Amygdala (tissue), 56 donors: ENCODE measurements at places on chromosomes 7 and 10.

GRCh38 chr7:77157446-77157845 lies 35.0 kb downstream of the CCDC146 start:
- DNase-seq: no peak

GRCh38 chr10:7659560-7659959 lies 7.2 kb downstream of the ITIH5 start:
- DNase-seq: no peak

GRCh38 chr10:107540981-107541380 lies 376.5 kb upstream of the SORCS1 start:
- DNase-seq: no peak

DNA sequence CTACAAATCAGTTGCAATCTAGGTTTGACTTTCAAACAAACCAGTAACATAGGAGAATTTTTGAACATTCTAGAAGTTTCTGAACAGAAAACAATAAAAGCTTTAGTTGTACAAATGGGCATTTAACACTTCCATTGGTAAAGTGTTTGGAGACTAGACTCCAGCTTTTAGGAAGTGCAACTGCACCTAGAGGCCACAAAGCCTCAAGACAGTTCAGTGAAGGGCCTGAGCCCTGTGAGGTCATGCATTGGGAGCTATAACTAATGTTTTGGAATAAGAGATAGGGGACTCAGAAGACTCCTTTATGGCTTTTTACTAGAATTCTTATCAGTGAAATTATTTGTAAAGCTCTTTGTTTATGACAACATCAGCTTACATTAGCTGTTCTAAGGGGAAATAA lies 3.0 kb upstream of the EPHB6 start:
- DNase-seq: no peak

GRCh38 chr7:158585721-158586498 lies 1.7 kb downstream of the PTPRN2 start:
- no peak for DNase-seq

- no peak for DNase-seq
Measured at GRCh38 chr7:112462236-112462635, 12.0 kb downstream of the IFRD1 start.

- DNase-seq: no peak
Measured at GRCh38 chr10:4214908-4215307, 429.9 kb upstream of the KLF6 start.

GRCh38 chr10:75682649-75683557 lies 251.5 kb downstream of the LRMDA start:
- DNase-seq: no peak

DNA sequence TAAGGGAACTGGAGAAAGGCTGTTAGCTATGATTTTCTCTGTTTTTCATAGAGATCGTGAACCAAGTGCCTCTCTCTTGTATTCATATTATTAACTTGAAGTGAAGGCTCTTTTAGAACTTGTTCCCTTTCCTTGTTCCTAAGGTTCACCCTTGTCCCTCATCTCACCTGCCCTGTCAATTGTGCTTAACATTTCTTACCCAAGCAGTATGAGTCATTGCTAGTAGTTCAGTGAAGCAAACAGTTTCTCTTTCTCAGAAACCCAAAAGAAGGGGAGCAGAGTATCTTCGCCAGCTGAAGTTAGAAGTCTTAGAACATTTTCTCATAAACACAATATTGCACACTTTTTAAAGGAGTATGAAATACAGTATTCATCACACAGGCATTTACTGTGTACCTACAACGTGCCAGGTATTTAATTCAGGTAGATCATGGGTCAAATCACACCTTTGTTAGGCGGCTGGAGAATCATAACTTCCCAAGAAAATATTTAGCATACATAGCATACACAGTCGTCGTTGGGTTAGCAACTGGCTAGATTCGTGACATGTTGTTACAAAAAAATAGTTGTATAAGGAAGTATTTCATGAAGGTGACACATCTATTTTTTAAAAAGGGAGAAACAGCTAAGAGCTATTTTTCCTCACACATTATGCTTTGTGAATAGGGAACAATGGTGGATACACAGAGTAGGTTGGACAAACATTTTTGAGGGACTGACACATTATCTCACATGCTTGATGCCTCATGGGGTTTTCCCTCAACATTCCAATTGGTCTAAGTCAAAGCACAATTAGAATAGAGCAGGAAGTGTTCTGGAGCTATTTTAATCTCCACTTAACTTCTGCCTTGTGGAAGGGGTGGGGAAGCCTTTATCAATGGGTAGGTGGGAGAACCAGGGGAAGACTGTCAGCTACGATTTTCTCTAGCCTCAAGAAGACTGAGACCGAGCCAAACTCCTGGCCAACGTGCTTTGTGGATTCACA lies 13.2 kb downstream of the HDAC9 start:
- DNase-seq: no peak

DNA sequence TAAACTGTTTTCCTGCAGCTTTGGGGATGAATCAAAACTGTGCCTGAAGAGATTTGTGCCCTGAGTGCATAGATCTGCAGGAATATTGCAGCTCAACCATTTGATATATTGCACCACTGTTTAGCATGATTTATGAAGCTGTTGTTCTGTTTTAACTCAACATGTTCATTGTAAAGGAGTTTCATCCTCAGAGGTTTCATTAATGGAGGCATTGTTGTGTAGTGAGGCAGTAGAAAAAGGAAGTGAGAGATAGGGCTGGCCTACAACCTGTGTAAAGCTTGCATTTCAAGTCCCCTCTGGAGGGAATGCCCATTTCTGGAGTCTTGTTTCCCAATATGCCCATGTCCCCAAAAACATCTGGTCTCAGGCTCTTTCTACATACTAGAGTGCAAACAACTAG lies 67.5 kb downstream of the DNAJC12 start:
- no peak for DNase-seq

DNA sequence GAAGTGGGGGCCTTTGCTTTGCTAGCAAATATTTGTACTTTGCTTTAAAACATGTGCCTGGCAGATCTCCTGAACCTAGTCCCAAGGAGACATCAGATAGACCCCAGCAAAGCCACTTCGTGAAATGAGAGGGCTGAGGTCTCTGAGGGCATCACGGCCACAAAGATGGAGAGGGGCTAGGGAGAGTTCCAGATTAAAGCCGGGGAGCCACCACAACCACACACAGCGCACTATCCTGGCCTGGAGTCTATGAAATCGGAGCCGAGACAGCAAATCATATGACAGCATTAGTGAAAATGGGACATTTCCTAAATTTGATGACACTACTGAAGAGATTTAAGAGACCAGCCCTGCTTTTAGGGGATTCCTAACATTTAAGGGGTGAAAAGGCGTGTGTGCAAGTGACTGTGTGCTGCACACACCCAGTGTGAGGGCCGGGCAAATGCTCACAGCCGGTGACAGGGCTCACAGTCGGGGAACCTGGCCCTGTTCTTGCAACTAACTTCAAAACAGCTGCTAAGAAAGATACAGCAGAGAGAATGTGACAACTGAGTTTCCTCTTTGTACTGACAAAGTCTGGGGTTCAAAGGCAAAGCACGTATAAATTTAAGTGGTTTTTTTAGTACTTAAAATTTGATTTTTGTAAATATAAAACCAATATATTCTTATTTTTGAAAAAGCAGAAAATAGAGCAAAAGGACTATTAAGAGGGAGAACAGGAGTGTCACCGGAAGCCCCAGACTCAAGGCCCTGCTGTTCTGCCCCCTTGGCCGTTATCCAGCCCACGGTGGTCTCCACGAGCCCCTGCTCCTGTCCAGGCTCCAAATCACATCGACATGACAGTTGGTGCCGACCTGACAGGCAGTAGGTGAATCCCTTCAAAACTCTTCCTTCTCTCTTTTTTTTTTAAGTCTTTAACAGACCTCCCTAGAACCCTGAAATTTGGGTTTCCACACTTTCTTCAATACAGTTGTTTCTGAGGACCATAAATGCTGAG lies 49.5 kb downstream of the VIPR2 start:
- DNase-seq: no peak

- no peak for DNase-seq
Measured at GRCh38 chr7:106367018-106367420, 82.2 kb upstream of the NAMPT start.

GRCh38 chr7:18363751-18364380 lies 131.7 kb upstream of the HDAC9 start:
- DNase-seq: no peak

DNA sequence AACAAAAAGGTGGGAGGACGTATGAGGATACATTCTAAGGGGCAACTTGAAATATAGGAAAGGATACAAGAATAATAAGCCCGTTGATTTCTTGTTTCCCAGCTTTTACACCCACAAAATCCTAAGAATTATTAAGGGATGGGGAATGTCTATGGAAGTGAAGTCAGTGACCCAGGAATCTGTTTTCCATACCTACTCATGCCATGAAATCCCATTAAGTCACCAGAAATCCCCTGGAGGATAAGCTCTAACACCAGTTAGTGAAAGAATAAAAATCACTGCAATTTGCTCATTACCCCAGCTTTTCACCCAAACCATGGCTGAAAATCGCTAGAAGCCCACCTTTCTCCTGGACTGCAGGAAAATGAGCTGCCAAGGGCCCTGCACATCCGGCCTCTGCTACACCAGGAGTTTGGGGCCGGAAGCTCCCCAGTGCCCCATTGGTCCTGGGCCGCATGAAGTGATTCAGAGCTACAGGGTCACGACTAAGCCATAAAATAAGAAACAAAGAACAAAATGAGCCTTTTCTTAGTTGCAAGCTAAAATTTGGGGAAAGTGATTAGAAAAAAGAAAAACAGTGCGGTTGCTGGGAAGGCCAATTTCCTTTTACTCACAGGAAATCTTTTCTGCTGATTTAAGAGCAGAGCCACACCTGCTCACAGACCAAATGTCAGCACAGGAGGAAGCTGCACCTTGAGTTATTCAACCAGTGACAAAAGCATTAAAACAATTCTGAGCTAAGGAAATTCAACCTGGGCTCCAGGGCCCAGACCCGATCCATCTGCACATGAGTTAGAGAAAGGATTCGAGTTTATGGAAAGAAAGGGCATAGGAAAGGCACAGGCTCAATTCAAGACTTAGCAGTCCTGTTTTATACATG lies 40.3 kb downstream of the HIPK2 start:
- no peak for DNase-seq

DNA sequence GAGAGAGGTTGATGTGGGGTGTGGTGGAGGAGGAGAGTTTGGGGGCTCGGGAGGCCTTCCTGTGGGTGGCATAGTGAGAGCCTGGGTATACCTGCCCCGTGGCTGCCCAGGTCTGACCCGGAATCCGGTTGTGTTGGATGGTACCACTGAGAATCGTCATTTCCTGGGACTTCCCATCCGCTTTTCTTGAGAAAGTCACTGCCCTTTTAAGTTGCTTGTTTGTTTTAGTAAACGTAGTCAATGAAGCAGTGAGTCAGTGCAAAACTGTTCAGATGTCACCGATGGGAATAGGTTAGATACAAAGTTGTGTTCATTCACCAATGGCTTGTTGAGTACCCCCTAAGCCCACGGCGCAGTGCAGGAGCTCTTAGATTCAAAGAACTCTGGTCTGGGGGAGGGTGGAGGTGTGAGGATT lies 285.8 kb downstream of the CAMK1D start:
- no peak for DNase-seq

- DNase-seq: no peak
Measured at GRCh38 chr10:132692311-132692710, 93.6 kb downstream of the NKX6-2 start.

GRCh38 chr7:143882020-143882603 lies 19.9 kb downstream of the TCAF1 start:
- DNase-seq: peak; percentile 65

- DNase-seq: no peak
Measured at GRCh38 chr7:464454-465401, 54.9 kb downstream of the PDGFA start.
